ENCODE measurements at places on chromosomes 1 and 21.

GRCh38 chr1:23019863-23020625 is 776 bp downstream of the KDM1A start:
- DNase-seq = peak; percentile 77

GRCh38 chr1:1938613-1939295 is 19.7 kb upstream of the TMEM52 start:
- DNase-seq = no peak

DNA sequence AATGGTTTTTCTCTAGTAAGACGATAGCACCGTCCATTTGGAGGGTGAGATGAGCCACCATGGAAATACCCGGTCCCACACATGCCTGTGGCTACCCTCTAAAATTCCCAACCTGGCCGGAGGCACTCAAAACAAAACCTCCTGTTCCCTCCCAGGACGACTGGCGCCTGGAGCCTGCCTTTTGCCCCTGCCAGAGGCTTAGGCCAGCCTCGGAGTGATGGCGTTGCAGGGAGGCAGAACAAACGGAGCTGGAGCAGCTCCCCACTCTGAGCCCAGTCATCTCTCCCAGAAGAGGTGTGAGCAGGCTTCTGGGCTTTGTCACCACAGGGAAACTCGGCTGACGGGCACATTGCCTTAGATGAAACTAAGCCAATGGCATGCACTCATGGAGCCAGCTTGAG is 213.7 kb upstream of the HOOK1 start:
- DNase-seq = no peak

DNA sequence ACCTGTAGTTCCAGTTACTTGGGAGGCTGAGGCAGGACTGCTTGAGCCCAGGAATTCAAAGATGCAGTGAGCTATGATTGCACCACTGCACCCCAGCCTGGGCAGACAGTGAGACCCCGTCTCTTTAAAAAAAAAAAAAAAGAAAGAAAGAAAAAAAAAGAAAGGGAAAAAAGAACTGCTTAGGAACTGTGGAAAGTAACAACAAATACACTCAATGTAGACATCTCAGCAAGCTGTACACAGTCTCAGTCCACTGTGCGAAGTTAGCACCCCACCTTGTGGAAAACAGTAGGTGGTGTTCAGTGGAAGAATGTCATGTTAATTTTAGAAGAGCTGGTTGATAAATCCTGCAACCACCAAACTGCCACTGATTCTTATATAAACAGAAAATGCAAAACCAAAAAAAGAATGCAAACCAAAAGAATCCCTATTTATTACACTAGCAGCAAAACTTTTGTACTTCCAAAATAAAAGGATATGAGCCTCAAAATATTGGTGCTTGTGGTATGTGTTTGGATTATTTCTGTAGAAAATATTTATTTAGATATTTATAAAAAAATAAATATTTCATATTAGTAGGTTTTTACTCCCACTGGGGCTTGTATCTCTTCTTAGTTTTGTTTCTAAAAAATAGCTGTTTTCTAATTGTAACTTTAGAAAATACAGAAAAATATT is 31.1 kb downstream of the ALG14 start:
- DNase-seq = peak; percentile 69

- DNase-seq = no peak
Measured at GRCh38 chr1:241542199-241542907, 10.2 kb downstream of the KMO start.

DNA sequence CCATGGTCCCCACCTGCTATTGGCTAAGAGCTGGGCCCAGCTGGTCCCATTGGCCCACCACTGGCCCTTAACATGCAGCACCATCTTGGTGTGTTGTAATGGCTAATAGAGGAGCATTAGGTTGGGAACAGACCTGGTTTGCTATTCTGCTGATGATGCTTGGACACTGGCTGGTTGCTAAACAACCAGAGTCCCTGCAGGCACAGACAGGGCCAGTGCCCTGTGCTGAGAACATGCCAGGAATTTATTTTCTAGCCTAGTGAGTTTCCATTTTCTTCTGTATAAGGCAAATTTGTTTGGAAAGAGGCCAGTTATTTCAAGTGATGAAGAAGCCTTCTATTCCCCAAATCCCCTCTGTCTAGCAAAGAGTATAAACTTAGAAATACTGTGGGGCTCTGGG is 42.9 kb upstream of the TDRD10 start:
- no peak for DNase-seq

- no peak for DNase-seq
Measured at GRCh38 chr1:74780594-74780993, 47.6 kb downstream of the TYW3 start.

DNA sequence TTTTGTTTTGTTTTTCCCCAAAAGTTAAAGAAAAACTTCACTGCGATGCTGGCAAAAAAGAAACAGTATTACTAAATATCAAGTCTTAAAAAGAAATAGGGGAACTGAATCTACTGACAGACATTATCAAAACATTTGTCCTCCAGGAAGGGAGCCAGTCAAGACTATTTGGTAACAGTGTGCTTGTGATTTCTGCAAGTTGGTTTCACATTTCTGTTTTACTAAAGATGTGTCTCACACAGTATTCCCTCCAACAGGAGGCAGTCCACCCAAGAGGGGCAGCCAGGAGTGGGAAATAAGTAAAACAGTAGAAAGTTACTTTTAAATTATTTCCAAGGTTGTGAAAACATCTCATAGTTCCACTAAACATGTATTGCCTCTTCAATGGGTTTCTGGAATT is 74.4 kb upstream of the SDC3 start:
- DNase-seq = no peak

DNA sequence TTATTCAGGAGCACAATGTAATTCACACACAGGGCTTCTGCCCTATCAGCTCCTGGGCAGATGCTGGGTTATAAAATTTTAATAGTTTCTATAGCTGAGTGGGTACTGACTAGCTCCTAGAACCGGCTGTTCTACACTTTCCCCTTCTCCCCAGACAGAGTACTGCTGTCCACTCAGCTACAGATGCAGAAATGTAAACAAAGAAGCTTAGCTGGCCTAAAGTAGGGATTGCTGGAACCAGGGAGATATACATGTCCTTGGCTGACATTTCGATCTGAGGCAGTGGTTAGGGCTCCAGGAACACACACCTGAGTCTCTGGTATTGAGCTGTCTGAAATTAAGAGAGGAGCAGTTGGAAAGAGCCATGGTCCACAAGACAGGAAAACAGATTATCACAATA is 211.5 kb upstream of the USP24 start:
- DNase-seq = no peak

- no peak for DNase-seq
Measured at GRCh38 chr1:219682788-219683187, 69.9 kb upstream of the ZC3H11B start.

- DNase-seq = no peak
Measured at GRCh38 chr1:243587823-243588560, 262.1 kb downstream of the AKT3 start.

DNA sequence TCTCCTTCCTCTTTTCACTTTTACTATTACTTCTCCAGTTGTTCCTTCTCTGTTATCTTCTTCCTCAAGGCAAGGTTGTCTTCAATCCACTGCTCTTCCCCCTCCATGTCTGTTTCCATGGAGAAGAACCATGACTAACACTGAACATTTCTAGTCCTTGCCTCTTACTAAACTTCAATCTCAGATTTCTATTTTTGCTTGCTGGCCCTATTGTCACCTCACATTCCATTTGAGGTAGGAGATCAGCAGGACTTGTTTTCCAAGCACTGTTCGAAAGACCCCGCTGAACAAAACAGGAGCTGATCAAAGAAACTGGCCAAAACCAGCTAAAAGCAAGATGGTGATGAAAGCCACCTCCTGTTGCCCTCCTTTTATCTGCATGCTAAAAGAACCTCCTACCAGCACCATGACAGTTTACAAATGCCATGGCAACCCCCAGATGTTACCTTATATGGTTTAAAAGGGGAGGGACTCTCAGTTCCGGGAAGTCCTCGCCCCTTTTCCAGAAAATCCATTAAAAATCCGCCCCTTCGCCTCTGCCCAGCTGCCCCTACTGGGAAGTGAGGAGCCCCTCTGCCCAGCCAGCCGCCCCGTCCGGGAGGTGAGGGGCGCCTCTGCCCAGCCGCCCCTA is 22.6 kb downstream of the GON4L start:
- peak; percentile 51 for DNase-seq

- DNase-seq = peak; percentile 93
Measured at GRCh38 chr1:205061665-205062069, 18.7 kb downstream of the CNTN2 start.

- DNase-seq = no peak
Measured at GRCh38 chr1:64223329-64224151, 20.1 kb downstream of the UBE2U start.

DNA sequence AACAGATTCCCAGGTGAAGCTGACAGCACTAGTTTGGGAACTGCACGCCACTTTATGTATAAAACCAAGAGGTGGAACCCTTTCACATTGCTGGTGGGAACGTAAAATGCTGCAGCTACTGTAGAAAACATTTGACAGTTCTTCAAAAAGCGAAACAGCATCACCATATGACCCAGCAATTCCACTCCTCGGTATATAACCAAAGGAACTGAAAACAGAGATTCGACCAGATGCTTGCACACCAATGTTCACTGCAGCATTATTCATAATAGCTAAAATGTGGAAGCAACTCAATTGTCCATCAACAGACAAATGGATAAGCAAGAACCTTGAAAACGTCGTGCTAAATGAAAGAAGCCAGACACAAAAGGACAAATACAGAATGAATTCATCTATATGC is 17.5 kb downstream of the RSPH1 start:
- no peak for DNase-seq

DNA sequence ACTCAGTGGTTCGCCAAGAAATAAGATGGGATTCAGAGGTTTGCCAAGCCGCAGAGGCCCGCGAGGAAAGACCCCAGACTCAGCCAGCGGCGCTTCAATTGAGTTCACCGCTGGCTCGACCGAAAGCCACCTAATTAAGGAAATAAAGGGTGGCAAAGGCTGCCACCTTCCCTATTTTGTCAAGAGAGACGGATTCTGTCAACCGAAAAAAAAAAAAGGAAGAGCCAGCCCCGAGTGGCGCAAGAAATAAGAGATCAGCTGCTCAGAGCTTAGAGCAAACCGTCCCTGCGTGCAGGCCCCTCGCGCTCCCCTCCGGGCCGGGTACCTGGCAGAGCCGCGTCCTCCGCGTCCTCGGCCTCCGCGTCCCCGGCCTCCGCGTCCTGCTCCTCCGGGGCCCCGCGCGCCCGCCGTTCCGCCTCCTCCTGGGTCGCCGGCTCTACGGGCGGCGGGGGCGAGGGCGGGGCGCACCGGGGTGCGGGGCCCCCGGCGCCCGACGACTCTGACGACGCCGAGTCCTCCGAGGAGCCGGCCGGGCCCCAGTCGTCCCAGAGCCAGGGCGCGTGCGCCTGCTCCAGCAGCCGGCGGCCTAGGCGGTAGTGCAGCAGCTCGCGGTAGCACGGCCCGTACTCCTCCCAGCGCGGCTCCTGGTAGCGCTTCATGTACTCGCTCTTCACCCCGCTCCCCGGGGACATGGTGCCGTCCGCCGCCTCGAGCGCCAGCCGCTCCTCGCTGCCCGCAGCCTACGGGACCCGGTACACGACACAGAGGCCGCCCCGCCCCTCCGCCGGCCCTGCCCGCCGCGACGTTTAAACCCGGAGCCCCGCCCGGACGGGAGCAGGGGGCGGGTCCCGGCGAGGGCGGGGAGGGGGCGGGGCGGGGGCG is 832 bp downstream of the CCSAP start:
- DNase-seq = peak; percentile 77

DNA sequence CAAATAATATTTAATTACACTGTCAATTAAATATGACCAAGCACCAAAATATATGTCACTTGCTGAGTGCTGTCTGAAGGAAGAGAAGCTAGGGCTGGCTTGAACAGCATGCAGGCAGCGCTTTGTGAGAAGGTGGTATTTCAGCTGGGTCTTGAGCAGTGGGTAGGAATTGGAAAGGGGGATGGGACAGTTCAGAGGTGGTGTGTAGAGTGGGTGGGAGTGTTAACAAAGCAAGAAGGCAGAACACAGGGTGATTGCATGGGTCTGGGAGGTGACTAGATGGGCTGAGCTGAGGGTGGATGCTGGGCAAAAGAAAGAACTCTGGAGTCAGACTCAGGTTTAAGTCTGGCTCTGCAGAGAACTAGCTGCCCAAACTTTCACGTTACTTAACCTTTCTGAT is 14.3 kb upstream of the ETV3 start:
- DNase-seq = no peak

GRCh38 chr1:82455342-82455741 is 654.6 kb downstream of the ADGRL2 start:
- no peak for DNase-seq
